ENCODE measurements at places on chromosomes 11 and 22.
A peak's percentile ranks its signal among the peaks of the same experiment; 100 is the strongest.

DNA sequence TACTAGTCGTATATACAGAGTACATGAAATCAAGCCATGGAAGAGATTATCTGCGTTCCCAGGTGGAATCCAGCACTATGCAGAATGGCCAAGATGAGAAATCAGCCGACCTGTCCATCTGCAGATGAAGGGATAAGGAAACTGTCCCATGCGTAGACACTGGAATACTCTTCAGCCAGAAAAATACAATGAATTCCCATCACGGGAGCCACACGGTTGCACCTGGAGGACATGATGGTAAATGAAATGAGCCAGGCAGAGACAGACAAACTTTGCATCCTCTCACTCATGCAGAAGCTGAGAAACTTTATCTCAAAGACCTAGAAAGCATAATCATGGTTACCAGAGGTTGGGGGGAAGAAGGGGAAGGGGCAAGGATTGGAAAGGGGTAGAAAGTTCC is 111.9 kb upstream of the TOP3B start:
- no peak for DNase-seq

- no peak for DNase-seq
These were observed 56.6 kb downstream of the ARHGEF12 start for GRCh38 chr11:120392793-120393192.

DNA sequence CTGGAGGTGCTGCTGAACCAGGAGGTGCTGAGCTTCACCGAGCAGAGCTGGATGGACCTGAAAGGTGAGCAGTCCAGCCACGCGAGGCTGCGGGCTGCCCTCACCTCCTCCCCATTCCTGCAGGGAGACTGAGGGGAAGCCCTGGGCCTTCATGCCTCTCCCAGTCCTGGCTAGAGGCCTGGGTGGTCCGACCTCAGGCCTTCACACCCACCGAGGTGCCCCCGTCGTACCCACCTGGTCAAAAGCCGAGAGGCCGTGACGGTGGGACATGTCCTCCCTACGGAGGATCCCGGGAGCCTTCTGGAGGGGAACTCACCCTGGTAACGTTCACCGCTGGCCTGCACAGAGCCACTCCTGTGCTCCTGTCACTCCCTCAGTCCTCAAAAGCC is 5.1 kb downstream of the SUSD2 start:
- no peak for DNase-seq

DNA sequence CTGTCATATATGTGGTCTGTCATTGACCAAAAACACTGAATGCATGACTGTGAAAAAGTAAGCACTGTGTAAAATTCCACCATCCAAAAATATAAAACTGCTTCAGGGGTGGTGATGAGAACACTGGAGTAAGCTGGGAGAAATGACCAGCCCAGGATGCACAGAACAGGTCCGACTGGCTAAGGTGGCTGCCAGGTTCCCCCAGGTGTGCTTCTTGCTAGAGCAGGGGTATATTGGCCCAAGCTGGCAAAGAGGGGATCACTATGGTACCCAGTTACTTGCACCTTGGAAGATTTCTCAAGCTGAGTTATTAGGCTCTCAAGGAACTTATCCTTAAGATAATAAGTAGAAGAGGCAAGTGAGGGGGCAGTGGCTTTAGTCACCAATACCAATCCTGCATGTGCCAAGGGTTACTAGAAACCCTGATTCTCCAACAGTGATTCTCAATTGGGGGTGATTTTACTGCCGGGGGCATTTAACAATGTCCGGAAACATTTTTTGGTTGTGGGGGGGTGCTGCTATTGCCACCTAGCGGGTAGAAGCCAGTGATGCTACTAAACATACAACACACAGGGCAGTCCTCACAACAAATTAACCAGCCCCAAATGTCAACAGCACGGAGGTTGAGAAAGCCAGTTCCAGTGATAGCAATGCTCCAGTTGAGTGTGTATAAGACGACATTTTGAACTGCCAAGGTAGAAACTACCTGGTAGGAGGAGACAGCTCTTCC is 15.7 kb downstream of the SNU13 start:
- DNase-seq, result no peak

GRCh38 chr11:102111011-102111786 is 952 bp downstream of the YAP1 start:
- peak; percentile 83 for DNase-seq

- DNase-seq, result no peak
These were observed 21.1 kb downstream of the SHISA8 start for GRCh38 chr22:41893591-41894375.

- no peak for DNase-seq
These were observed 1377.4 kb downstream of the BRD1 start for GRCh38 chr22:48450188-48450825.

- DNase-seq, result no peak
These were observed 68.1 kb upstream of the CCDC179 start for GRCh38 chr11:22928207-22928917.

DNA sequence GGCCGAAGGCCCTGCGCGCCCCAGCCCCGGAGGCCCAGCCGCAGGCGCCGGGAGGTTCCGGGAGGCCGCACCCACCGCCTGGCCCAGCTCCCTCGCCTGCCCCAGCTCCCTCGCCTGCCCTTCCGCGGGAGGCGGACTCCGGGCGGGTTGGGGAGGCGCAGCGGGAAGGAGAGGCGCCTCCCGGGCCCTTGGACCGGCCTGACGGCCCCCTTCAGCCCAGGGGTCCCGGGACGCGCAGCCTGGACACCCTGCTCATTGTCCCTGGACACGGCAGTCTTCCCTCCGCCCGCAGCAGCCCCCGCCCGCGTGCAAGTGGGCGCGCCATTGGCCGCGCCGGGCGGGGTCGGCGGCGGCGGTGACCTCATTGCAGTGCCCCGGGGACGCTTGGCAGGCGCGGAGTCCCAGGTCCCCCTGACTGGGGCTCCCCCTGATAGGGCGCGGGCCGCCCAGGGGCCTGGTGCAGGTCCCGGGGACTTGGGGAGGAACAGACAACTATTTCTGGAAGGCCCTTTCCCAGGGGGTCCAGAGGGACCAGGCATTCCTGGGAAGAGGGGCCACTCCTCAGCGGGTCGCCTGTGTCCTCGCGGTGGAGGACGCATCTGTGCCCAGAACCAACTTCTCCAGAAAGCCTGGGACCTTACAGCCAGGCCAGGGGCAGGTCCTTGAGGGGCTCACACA is 501 bp downstream of the CD151 start:
- no peak for DNase-seq

GRCh38 chr22:46578824-46579561 is 41.2 kb upstream of the GRAMD4 start:
- no peak for DNase-seq

- DNase-seq, result no peak
These were observed 19.8 kb upstream of the PPP2R1B start for GRCh38 chr11:111785886-111786412.

DNA sequence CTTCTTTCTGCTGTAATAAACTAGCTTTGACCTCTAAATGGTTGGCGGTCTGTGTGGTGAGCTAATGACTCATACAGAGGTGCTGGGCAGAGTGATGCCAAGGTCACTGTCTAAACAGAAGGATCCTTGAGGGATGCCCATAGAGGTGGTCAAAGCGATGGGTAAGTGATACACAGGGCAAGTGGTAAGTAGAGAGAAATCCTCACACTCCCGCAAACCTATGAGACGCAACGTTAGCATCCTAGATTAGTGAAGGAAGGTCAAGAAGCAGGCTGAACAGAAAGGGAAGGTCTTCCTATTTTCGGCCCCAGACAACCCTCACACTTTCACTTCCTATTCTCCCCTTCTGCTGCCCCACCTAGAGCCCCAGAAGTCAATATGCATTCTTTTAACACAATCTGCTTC is 65.6 kb upstream of the SESN3 start:
- no peak for DNase-seq

- DNase-seq, result no peak
These were observed 366.2 kb upstream of the CCDC179 start for GRCh38 chr11:23226331-23227077.

GRCh38 chr11:75428281-75428724 is 4.7 kb downstream of the KLHL35 start:
- DNase-seq, result no peak

GRCh38 chr22:24097961-24098391 is 83.3 kb upstream of the SUSD2 start:
- no peak for DNase-seq

DNA sequence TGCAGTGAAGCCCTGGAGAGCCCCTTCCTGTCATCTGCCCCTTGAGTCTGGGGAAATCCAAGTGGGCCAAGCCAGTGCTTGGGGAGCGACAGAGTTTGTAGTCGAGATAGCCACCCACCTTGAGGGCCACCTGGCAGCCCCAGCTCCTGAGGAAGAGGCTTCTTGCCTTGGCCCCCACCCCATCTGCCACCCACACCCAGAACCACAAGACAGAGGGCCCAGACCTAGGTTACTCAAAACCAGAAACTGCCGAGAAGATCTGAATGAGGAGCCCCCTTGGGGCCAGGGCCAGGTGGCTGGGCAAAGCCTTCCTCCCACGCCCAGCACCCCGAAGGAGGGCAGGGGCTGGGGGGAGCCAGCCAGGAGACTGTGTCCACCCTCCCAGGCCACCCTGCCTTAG is 18.8 kb upstream of the PRR5 start:
- DNase-seq, result no peak

DNA sequence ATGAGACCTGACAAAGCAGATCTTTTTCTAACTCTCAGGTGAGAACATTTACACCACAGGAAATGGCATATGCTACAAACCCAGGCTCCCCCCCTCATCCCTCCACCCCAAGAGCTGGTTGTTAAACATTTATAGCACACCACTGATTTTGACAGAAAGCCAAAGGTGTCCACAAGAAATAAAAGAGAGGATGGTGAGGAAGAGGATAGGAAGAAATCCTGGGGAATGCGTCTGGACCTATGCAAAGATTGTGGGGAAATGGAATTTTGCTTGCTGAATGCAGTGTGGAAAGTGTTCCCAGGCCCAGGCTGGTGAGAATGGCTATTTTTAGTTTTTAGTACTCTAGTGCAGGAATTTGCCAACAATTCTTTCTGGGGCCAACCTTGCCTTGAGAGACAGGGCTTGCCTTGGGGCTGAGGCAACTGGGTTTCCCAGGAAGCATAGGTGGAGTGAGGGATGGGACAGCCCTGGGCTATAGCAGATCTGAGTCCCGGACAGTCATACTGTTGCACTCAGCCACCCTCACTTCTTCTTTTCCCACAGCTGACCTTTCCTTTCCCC is 163.9 kb downstream of the ADAMTS15 start:
- no peak for DNase-seq

- DNase-seq, result no peak
These were observed 396.4 kb upstream of the CCDC90B start for GRCh38 chr11:83682611-83682973.

- no peak for DNase-seq
These were observed 110.7 kb upstream of the ANO5 start for GRCh38 chr11:22082178-22082577.

- DNase-seq, result peak; percentile 80
These were observed 2.8 kb upstream of the OR51M1 start for GRCh38 chr11:5380740-5381342.
